ENCODE measurements at places on chromosomes 6 and 20.

- DNase-seq: peak; percentile 4
Observed at GRCh38 chr6:45327956-45328522, at the start of gene RUNX2. TSS of gene RUNX2 (plus strand) at chr6:45328330. CDS start at chr6:45328727, 397 bp downstream.

GRCh38 chr6:25698631-25699030 is 46.6 kb downstream of the SCGN start:
- DNase-seq: no peak

DNA sequence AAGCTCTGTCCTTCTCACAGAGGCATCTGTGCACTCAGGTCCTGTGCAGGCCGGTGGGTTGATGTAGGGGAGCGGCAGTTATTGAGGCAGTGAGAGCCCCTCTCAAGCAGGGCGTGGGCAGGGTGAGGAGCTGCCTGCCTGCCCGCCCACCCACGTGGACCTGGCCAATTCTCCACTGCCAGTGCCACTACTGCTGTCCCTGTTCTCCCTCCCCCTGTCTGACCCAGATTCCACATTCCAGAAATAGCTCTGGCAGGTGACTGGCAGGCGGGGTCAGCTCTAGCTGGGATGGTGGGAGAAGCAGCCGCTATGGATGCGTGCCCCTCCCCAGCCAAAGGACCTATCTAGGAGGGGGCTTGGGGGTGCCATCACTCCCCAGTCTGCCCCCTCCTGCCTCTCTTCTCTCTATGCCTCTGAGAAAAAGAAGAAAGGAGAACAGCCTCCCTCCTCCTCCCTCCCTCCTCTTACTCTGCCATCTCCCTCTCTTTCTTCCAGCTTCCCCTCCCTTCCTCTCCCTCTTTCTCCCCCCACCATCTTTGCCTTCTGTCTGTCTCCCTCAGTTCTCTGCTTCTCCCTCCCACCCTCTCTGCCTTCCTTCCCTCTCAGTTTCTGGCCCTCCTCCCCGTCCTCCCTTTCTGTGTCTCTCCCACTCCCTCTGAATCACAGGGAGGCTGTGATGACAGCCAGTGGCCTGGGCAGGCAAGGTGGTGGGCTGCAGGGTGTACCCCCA is 86.5 kb upstream of the MYL9 start:
- no peak for DNase-seq

DNA sequence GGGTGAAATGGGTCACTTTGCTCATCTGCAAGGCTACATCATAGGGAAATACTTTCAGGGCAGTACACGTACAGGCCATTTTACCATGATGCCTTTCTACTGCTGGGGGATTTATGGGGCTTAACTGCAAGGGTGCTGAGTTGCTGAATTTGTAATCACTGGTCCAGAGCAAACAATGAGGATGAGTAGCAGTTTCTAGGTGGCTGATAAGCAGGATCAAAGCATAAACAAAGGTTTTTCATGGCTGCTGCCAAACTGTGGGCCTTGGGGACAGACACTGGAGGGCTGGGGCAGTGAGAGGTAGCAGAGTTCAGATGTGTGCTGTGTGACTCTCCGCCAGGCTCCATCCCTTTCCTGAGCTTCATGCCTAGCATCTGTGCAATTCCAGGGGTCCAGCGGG is 68.3 kb downstream of the CNBD2 start:
- no peak for DNase-seq

- DNase-seq: no peak
Observed at GRCh38 chr6:100161782-100162365, 167.9 kb upstream of the MCHR2 start.

DNA sequence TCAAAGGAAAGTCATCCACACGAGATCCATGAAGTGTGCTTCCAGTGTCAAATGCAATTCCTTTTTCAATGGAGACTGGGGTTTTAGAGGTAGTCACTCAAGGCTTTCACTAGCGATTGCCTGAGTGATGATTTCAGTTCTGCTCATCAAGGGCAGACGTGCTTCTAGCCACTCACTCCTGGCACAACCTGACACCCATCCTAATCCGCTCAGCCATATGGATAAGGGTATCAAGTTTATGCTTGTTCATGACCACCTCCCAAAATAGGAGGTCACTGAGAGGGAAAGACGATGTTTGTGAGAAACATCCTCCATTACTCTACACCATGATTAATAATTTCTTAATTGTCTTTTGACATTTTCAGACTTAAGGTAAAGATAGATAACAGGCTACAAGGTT is 91.3 kb upstream of the HEY2 start:
- no peak for DNase-seq

DNA sequence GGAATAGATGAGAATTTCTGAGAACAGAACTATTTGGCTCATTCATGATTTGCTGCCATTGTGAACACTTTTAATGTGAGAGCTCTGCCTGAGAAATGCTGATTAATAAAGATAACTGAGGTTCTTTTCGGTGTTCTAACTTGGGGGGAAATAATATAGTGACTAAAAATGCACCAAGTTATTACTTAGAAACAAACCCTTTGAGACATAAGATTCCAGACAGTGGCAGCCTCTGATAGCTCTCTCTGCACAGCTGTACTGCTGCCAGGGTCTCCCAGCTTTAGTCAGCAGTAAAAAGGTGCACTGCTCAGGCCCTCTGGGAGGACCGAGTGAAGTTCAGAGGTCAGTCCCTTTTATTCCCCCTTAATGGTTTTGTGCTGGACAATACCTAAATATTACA is 2.5 kb upstream of the PRDM1 start:
- DNase-seq: no peak

DNA sequence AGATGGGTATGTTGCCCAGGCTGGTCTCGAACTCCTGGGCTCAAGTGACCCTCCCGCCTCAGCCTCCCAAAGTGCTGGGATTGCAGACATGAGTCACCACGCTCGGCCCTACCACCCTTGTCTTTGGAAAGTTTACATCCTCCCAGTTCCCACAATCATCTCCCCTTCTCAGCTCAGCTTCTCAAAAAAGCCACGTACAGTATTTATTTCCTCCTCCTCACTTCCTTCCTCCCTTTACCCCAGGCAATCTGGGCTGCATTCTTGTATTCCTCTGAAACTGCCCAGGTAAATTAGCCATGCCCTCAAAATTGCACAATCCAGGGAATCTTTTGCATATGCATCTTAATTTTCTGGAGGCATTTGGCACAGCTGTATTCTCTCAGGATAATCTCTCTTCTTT is 7.4 kb upstream of the SLC23A2 start:
- DNase-seq: no peak

DNA sequence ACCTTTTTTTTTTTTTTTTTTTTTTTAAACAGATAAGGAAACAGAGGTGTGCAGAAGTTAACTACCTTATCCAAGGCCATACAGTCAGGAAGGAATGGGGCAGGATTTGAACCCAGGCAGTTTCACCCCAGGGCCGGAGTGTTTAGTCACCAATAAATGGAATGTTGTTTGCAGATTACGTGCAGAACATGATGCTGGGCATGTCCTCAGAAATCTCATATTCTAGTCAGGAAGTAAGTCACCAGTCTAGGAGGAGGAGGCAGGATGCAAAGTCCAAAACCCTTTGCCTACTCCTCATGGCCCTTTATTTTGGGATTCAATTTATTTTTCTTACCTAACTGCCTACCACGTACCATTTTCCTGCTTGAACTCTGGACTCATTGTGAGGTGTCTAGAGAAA is 57.1 kb upstream of the LRRC1 start:
- DNase-seq: no peak

DNA sequence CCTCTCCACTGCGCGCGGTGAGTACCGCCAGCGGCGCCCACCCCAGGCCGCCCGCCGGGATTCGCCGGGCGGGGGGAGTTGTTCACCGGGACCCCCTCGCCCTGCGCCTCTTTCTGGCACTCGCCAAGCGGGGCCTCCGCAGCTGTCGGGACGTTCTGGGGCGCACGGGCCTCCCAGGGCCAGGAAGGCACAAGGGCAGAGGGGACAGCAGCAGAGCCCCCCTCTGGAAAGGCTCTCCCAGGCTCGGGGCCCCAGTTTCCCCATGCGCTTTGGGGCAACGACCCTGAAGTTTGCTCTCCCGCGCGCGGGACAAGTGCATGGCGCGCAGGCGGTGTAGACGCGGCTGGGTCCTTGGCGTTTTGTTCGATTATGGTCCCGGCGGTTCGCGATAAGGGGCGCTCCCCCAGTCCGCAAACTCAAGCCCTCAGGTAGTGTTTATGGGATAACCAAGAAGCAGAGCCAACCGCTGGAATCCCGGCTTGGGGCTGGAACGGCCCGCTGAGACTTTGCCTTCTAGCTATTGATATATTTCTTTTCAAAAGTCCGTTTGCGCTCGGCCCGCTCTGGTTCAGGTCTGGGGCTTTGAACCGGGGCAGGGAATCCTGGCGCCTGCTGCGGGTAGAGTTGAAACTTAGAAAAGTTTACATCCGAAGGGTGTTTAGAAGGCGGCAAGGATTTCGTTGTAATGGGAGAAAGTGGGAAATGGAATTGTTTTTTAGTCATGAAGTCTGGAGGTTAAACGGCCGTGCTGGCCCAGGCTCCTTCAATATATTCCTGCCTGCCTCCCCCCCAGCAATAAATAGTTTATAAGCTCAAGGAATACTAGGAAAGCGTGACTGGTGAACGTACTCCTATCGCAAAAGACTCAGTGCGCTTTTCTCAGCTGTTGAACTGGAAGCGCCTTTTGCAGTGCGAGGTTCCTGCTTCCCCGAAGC is 595 bp downstream of the EYA2 start:
- no peak for DNase-seq

- no peak for DNase-seq
Observed at GRCh38 chr6:125094563-125094962, 59.0 kb upstream of the TPD52L1 start.

DNA sequence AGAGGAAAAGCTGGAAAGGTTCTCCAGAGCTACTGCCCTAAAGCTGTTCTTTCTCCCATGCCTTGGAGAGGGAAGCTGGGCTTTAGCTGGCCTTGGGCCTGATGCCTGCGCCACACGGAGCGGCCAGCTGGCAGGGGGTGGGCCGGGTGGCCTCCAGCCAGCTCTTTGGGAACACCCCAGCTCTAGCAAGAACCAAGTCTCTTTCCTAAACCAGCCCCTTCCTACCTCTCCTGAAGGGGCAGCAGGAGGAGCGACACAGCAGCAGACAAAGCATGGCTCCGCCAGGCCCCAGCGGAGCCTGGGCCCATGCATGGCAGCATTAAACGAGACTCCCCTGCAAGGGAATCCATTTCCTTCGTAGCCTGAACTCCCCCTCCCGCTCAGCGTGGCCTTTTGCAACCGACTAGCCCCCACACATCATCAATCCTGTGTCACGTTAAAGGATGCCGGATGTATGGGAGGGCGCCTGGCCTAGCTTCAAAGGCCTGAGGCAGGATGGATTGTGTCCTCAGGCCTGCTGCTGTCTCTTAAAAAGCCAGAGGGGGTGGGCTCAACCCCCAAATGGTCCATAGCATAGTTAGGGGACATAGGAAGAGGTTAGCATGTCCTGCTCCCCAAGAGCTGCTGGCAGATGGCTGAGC is 14.0 kb downstream of the MRPS18A start:
- no peak for DNase-seq

DNA sequence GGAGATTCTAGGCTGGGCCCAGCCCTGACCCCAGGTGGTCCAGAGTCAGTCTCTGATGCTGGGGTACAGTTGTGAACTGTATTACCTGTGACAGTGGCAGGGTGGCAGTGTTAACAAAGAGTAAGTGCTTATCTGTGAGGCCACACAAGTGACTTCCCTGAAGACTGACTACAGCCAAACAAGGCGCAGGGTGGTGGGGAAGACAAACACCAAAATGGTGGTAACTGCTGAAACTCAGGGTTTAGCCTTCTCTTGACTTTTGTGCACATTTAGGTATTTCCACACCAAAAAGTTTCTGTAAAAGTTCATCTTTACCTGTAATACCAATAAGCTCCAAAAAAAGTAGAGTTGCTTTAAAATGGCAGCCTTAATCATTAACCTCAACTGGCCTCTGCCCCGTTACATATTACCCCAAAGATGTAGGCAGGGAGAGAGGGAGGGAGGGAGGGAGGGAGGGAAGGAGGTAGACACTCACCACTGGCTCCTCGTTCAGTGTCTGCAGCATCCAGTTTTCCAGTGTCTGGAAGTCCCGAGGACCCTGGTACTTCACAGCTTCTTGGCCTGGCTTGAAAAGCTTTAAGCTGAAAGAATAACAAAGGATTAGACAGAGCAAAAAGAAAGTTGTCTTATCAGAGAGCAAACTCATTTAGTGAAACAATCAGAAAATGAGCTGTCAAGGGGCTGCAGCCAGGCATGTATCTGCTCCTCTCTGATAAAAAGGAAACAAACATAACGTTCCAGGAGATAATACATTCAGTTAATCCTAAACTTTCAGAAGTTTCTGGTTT is 11.3 kb downstream of the TXNDC5 start:
- DNase-seq: no peak

- no peak for DNase-seq
Observed at GRCh38 chr6:133681891-133682290, 207.0 kb upstream of the TCF21 start.

Measured in CD4-positive, alpha-beta T cell treated with Interleukin-10 for 1 hour (primary cell).